Bone marrow (tissue), 2 donors: ENCODE measurements at places on chromosomes 1 and 21.

- no peak for DNase-seq
Observed at GRCh38 chr1:238652346-238652968, 733.9 kb upstream of the CHRM3 start.

DNA sequence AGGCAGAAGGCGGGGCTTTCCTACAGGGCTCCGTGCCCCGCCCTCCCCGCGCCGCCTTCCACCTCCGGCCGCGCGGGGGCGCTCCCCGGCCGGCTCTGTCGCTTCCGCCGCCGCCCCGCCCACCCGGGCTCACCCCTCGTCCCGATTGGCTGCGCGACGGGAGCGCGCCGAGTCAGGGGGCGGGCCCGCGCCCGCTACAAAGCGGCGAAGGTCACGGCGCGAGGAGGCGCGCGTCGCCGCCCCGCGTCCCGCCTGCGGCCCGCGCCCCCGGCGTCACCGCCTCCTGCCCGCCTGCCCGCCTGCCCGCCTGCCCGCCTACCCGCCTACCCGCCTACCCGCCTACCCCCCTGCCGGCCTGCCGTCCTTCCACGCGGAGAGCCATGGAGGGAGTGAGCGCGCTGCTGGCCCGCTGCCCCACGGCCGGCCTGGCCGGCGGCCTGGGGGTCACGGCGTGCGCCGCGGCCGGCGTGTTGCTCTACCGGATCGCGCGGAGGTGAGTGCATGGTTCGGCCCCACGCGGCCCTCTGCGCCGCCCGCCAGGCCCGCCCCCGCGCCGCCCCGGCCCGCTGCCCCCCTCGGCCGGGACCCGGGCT lies at the start of gene TMEM201:
Gene TMEM201 (plus strand): TSS at position 361 of the 593 bp plus-strand sequence. CDS start 20 bp downstream, at position 381.
- DNase-seq: peak; percentile 72

GRCh38 chr1:92301021-92301420 lies 2.2 kb downstream of the RPAP2 start:
- DNase-seq: no peak

- no peak for DNase-seq
Observed at GRCh38 chr21:44869781-44870747, 3.4 kb downstream of the PTTG1IP start.

GRCh38 chr1:66265796-66266195 lies 268.2 kb upstream of the SGIP1 start:
- no peak for DNase-seq

DNA sequence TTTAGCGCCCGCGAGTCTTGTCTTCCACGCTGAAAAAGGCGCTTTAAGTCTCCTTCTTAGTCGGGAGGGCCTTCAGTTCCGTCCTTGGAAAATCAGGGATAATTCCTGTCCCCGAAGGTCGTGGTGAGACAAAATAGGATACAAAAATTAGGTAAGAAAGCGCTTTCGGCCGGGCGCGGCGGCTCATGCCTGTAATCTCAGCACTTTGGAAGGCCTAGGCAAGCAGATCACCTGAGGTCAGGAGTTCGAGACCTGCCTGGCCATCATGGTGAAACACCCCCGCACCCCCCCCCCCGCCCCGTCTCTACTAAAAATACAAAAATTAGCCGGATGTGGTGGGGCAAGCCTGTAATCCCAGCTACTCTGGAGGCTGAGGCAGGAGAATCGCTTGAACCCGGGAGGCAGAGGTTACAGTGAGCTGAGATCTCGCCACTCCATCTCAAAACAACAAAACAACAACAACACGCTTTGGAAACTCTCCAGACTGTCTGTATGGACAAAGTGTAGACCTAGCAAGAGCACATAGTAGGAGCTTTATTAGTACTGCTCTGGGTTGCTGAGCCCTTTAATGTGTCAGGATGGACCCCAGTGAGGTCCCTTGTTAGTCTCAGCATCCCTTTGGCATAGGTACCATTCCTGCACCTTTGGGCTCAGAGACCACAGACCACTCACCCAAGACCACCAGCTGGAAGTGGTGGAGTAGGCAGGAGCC lies 790 bp upstream of the TMEM54 start:
- DNase-seq: no peak

GRCh38 chr1:154479764-154480421 lies 22.1 kb upstream of the TDRD10 start:
- no peak for DNase-seq

DNA sequence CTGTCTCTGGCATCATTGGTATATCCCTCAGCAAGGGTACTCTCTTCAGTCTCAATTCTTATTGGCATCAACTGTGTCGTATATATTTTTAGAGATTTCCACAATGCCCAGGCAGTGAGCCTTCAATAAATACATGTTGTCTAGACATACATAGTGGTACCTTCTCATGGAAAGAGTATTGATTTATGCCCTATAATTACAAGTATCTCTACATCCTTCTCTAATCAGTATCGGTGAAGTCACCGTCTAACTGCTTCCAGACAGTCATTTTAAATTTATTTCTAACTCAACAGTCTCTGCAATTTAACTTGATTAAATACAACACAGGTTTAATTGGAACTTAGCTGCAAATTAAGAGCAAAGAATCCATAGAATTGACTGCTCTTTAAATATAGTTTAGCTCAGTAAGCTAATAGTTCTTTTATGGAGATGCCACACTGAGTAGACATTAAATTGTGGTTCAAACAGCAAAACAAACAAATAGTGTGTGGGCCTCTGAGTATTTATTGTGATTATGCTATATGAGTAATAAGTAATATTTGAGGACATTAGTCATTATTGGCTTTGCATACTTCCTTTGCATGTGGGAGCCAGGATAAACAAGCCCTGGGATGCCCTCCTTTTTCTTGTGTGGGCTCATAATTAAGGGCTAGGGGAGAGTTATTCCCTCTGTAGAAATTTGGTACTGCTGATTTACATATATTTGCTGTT lies 126.9 kb upstream of the DUSP10 start:
- no peak for DNase-seq

DNA sequence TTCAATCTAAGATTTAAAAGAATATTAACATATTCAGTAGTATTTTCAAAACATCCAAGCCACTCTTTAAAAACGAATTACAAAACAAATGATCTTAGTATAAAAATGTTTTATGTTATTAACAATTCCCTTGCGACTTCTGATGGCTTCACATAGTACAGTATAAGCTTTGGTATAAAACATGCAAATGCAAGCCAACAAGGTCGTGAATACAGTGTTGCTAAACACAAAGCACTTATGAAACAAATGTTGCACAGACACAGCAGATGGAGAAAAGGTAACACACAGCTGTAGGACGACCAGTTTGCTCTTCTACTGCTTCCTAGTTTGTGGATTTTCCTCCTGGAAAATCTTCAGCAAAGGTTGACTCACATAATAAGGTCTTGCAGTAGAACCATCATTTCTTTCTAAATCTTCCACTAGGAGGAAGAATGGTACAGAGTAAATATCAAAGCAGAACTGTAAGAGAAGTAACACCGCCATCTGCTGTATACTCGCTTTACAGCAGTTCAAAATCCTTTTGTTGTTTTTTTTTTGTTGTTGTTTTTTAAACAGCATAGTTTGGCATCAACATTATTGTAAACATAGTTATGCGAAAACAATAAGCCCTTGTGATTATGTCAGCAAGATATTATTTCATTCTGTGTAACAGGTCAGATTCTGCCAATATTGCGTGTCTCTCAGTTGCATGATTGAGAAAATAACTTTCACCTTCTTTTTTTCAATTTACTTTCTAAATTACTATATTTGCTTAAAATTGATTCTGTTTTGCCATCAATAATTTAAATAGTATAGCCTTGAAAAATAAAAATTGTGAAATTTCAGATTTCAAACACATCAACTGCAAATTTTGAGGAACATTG lies 69.5 kb downstream of the LHX8 start:
- DNase-seq: no peak

DNA sequence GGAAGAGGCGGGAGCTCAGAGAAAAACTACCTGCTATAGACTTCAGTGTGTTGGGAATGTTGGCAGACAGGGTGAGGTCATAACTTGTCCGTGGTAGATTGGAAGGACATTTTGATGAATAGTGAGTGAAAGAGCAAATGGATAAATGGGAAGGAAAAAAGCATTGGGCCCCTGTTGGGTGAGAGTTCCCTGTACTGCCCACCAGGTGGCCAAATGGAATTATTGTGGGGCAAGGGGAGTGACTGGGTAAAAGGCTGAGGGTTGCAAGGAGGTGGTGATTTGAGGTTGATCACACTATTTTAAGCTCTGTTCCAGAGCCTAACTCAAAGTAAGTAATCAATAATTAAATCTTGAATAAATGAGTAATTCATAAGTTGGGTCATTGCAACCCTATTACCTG lies 60.4 kb downstream of the MRPS6 start:
- DNase-seq: no peak

GRCh38 chr1:203271018-203271743 lies 34.1 kb upstream of the BTG2 start:
- peak; percentile 86 for DNase-seq
